ENCODE measurements at places on chromosomes 7 and 10.

DNA sequence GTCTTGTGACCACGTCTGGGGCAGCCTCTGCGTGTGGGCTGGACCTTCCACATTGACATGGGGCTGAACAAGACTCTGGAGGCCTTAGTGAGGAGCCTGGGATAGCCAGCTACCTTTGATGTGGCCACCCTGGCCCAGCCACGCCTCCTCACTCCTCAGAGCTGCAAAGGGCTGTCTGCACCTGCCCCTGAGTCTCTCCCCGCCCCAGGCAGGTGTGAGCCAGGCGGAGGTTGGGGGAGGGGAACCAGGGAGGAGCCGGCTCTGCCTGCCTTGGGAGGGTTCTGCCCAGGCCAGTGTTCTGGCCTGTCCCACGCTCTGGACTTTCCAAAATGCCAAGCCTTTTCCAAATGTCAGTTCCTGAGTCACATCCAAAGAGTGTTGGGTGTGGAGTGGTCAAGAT lies 72.2 kb downstream of the GTF2IRD1 start:
- DNase-seq = peak; percentile 10

GRCh38 chr7:43201912-43202311 lies 89.5 kb downstream of the HECW1 start:
- DNase-seq = no peak

GRCh38 chr7:144866189-144866588 lies 30.3 kb upstream of the TPK1 start:
- DNase-seq = no peak

GRCh38 chr7:74183653-74184450 lies 9.7 kb downstream of the EIF4H start:
- no peak for DNase-seq

GRCh38 chr10:66717231-66717981 lies 208.4 kb upstream of the LRRTM3 start:
- DNase-seq = no peak

- no peak for DNase-seq
These were observed 76.4 kb downstream of the LARP4B start for GRCh38 chr10:855079-855478.

DNA sequence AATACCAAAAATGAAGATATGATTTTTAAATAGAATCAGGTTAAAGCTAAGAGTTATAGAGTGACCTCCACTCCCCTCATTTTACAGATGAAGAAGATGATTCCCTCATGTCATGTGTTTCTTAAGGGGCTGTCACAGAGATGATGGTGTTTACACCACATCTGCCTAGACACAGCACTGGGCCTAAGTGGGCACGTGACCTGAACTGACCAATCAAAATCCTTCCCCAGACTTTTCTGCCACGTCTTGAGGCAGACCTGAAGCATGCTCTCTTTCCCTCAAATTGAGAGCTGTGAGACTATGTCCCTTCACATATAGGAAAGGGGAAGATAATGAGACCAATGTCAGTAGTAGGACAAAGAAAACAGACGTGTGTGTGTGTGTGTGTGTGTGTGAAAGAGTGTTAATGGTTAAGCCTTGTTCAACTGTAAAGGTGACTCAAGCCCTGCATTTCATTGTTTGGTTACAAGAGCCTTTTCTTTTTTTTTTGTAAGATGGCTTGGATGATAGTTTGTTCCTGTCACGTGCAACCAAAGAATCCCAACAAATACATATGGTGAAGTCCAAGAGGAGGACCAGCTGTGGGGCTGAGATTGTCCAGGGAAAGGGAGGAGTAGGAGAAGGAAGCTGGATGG lies 172.8 kb upstream of the AOAH start:
- DNase-seq = no peak

DNA sequence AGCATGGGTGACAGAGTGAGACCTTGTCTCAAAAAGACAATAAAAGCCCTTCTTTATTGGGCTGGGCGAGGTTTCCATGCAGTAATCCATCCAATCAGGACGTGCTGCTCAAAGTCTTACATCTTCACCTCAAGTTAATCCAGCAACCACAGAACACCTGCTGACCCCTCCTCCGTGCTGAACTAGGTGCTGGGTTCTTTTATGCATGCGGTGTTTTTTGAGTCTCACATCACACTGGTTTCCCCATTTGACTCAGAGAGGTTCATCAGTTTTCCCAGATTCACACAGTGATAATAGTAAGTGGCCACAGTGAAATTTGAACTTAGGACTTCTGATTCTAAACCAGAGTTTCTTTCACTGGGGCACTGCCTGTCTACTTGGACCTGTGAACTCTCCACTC lies 58.3 kb upstream of the GTF2I start:
- no peak for DNase-seq

DNA sequence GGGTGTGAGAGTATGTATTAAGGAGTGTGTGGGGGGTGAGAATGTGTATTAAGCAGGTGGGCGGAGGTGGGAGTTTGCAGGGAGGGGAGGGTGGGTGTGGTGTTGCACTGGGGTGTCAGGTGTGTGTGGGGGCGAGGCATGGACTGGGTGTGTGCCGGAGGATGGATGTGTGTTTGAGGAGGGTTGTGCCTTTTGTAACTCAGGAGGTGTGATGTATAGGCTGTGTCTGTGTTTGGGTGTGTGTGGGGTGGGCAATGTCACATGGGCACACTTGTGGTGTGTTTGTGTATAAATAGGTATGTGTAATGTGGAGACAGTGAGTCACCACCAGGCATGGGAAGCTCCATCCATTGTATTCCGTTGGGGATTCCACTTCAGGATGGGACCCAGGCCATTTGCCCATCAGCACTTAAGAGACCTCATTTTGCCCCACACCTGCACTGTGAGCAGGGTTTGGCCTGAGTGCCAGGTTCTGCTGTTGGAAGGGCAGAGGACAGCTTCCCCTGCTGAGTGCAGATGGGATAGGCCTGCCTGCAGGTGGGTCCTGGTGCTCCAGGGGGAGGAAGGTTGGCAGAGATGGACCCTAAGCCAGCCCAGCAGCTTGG lies 5.8 kb downstream of the UNC5B start:
- no peak for DNase-seq

DNA sequence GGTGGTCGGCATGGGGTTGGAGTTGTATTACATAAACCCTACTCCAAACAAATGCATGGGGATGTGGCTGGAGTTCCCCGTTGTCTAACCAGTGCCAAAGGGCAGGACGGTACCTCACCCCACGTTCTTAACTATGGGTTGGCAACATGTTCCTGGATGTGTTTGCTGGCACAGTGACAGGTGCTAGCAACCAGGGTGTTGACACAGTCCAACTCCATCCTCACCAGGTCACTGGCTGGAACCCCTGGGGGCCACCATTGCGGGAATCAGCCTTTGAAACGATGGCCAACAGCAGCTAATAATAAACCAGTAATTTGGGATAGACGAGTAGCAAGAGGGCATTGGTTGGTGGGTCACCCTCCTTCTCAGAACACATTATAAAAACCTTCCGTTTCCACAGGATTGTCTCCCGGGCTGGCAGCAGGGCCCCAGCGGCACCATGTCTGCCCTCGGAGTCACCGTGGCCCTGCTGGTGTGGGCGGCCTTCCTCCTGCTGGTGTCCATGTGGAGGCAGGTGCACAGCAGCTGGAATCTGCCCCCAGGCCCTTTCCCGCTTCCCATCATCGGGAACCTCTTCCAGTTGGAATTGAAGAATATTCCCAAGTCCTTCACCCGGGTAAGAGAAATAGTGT lies at the start of gene CYP2E1:
Gene CYP2E1, plus strand, starts transcription at position 407 of the 632 bp plus-strand sequence. Its CDS starts 33 bp downstream, at position 440.
- DNase-seq = no peak

DNA sequence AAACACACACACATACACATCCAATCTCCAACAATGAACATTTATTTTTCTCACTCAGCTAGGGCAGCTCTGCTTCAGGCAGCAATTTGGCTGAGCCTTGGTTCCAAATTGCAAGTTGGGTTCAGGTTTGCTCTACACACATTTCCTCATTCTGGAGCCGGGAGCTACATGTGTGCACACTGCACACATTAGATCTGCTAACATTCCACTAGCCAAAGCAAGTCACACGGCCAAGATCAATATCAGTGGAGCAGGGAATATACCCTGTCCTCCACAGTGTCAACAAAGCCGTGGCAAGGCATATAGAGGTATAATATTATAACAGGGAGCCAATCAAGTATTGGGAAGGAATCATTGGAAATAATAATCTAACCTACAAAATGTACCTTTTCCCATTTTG lies 57.5 kb upstream of the PPP1R3C start:
- DNase-seq = no peak

- no peak for DNase-seq
These were observed 59.7 kb downstream of the CPED1 start for GRCh38 chr7:121048195-121048594.

DNA sequence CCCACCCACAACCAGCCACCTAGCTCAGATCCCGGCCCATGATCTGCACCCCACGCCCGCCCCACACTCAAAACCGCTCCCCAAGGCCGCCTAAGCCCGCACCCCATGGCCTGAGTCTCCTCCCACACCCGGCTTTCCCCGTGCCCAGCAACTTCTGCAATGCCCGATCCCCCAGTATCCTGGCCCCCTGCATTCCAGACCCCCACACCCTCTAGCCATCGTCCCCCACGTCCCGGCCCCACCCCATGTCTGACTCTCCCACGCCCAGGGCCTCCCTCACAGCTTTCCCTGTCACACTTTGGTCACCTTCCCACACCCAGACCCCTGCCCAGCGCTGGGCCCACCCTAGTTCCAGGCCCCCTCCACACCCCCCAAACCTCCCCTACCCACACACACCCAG lies 20.1 kb upstream of the FXYD4 start:
- DNase-seq = no peak

GRCh38 chr7:22548313-22548712 lies 48.3 kb upstream of the STEAP1B start:
- no peak for DNase-seq

GRCh38 chr7:47277321-47277781 lies 304.6 kb downstream of the TNS3 start:
- peak; percentile 42 for DNase-seq

DNA sequence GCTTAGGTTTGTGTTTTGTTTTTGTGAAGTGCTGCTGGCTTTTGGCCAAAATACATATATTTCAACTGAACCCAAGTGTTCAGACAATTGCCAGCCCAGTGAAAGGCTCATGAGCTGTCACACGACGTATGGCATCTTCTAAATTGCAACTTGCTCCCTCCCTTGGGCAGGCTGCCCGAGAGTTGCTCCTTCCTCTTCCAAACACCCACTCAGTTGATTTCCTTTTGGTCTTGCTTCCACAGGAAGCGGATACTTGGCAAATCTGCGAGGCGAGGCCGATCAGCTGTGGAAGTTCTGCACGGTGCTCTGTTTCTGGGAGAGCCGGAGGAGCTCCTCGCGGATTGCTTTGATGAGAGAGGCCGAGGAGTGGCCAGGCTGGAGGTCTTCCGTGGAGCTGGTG lies 39.6 kb upstream of the ATP6V0A4 start:
- peak; percentile 40 for DNase-seq

- DNase-seq = no peak
These were observed 89.6 kb downstream of the PPP1R17 start for GRCh38 chr7:31776616-31777015.

DNA sequence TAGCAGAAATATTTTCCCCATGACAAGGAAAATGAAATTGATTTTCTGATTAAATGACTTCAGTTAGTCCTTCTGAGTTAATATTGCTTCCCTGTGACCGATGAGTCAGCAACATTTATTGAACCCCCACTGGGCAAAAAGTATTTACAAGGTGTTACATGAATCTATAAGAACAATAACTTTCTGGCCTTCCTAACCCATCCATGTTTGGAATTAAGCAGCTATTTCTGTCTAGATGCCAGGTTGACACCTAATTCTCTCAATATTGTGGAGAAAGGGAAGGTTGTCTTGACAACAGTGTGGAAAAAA lies 112.9 kb upstream of the JAZF1 start:
- DNase-seq = no peak

GRCh38 chr7:50212666-50213621 lies 91.6 kb upstream of the IKZF1 start:
- DNase-seq = no peak

GRCh38 chr7:561631-562373 lies 42.2 kb upstream of the PDGFA start:
- DNase-seq = no peak

DNA sequence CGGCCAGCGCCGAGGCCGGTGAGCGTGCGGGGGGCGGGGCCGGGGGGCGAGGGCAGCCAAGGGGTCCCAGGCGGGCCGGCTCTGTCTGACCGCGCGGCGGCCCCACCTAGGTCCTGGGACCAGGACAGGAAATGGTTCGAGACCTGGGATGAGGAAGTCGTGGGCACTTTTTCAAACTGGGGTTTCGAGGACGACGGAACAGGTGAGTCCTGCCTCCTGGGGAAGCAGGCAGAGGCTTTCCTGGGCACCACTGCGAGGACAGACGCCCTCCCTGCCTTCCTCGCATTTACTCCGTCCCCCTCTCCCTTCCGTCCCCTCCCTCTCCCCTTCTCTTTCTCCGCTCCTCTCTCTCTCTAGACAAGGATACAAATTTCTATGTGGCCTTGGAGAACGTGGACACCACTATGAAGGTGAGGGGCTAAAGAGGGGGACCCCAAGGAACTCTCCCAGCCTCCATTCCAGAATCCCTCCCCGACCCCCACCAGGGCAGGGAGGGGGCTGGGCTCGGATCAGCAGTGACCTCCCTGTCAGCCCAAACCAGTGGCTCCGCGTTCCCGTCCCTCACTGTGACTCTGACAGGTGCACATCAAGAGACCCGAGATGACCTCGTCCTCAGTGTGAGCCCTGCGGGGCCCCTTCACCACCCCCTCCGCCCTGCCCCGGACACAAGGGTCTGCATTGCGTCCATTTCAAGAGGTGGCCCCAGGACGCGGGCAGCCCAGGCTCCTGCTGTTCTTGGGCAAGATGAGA lies 2.6 kb upstream of the MUC12 start:
- no peak for DNase-seq
